ENCODE measurements at places on chromosomes 1 and 21.
A peak's percentile ranks its signal among the peaks of the same experiment; 100 is the strongest.

- no peak for DNase-seq
These were observed 19.9 kb downstream of the BEND5 start for GRCh38 chr1:48756683-48757316.

DNA sequence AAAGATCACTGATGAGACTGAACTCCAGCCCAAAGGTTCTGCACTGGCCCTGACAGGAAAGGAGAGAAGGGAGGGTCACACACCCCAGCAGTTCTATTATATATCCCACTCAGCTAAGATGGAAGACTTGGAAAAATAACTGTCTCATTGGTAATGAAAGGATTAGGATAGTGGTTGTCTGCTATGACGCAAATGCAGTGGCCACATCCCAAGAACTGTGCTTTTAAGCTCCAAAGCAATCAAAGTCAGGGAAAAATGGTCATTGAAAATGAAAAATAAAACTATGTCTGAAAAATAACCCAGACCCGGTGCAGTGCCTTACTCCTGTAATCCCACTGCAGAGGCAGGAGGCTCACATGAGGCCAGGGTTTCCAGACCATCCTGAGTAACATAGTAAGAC is 31.0 kb downstream of the PSMG1 start:
- peak; percentile 30 for DNase-seq

DNA sequence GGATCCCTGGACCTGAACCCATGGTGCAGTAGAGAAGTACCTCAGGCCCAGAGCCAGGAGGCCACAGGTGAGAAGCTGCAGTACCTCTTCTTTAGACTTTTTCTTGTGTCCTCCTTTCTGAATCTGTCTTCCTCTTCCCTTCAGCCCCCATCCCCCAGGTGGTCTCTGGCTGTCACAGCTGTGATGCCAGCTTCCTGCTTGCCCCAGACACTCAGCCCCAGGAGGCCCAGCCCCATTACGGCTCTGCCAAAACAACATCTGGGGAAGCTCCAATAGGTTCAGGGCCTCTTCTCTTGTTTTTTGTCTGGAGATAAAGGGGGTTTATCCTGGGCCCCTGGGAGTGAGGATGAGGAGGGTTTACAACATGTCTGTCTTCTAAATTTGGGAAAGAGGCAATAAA is 9.5 kb upstream of the BTG2 start:
- no peak for DNase-seq

DNA sequence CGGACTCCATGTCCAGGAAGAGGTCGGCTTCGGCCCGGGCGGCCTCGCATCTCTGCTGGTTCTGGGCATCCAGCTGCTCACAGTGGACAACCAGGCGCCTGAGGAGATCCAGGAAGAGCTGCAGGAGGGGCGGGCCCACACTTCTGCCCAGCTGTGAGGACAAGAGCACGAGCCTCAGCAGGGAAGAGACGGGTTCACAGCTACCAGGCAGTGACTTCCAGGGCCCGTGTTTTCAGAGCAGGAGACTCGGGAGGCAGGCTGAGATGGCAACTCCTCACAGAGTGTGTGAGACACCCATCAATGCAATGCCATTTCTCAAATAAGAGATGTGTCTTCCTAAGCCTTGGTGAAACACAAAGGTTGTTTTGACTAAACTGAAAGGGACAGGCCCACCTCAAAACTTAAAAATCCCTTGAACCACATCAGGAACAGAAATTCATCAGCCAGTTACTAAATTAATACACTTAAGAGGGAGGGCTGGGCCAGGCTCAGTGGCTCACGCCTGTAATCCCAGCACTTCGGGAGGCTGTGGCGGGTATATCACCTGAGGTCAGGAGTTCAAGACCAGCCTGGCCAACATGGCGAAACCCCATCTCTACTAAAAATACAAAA is 43.4 kb downstream of the URB1 start:
- DNase-seq: no peak

DNA sequence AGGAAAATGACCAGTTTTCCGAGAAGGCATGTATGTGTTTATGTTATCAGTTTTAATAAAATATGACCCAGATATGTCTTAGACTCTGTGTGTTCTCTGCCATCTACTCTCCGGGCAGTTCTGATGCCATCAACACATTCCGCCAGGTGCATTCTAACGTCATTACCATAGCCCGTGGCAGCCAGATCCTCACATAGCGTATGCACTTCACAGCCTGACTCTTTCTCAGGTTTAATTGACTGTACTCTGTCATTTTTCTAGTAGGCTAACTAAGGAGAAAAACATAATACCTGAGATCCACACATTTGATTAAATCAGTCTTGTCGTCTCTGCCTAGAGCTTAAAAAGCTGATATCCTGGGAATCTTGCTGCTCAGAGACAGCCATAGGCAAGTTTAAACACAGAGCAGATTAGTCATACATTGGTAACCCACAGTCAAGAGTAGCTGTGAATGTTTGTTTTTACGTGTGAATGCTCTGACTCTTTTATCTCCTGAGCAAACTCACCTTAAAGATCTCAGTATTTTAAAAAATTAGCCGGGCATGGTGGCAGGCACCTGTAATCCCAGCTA is 175.9 kb downstream of the GREM2 start:
- DNase-seq: no peak

DNA sequence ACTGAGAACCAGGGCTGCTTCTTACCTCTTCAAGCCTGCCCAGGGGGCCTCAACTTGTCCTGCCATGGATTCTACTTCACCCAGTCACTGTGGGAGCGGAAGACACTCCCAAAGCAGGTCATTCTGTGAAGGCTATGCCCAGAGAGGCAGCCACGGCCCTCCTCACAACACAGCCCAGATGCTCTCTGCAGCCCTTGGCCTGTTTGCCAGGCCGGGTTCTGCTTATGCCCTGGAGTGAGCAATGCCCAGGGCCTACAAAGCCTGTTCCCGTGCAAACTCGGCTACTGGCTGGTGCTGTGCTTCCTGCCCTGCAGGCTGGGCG is 33.8 kb upstream of the SLC30A1 start:
- no peak for DNase-seq

DNA sequence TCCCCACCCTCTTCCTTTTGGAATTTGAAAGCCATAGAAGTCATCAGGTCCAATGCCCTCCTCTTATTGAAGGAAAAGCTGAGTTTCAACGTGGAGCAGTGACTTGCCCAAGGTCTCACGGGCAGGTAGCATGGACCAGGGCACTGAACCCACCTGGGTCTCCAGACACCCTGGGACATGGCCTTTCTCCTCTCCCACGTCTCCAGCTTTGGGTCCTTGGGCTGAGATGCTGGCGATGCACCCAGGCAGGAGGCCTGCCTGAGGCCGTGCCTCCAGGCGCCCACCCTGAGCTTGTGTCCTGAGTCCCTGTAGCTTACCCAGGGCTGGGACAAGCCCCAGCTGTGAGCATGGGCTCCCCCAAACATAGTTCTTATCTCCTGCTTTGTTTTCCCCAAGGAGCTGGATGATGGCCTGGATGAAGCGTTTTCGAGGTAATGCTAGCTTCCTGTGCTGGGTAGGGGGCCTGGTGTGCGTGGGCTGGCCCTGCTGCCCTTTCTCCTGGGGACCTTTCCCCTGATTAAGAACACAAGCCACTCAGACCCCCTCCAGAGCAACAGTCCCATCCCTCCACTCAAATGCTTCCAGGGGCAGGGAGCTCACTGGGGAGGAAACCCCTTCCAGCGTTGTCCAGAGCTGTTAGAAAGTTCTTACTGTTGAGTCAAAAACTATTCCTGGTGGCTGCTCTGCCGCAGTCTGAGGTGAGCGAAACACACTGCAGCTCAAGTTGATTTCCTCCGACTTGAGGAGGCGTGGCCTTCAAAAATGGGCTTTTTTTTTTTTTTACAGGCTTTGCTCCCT is 21.6 kb downstream of the LDLRAP1 start:
- peak; percentile 30 for DNase-seq

DNA sequence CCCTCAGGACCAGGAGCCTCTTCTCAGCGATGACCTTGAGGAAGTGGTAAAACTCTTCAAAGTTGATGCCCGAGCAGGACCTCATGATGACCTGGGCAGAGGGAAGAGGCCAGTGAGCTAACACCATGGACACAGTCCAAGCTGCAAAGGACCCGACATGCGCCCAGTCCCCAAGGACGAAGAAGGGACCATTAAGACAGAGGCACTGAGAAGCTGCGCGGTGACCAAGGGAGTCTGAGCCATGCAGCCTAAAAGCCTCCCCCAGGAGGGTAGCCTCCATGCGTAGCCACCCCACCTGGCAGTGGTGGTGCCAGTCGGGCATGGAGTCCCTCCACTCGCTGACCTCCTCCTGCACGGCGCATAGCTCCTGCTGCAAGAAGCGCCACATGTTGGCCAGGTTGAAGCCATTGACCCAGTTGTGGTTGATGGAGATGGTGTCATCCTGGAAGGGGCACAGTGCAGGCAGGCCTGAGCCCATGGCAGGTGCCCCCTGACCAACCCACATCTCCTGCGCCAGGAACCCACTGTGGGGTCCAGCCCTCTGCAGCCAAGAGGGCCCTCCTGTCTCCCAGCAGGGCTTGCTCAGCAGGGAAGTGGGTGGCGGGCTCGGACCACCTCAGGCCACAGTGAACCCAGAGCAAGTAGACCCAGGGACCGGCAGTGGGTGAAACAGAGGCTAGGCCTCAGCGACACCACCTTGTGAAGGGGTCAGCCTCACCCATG is 2.4 kb downstream of the JMJD4 start:
- no peak for DNase-seq

DNA sequence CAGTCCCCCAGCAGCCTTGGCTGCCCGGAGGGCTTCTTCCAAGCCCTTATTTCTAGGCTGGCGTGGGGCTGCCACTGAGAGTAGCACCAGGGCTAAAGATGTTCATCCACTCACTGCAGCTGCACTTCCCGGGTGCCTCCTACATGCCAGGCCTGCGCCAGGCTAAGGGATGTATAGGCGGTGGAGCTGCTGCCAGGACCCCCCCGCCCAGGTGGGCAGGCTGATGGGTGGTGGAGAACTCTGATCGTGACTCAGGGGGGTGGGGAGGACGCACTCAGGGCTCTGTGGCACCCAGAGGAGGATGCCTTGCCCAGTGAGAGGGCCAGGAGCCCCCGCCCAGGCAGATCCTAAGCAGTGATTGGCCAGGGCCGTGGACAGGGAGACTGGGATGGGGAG is 34.1 kb downstream of the CFAP74 start:
- DNase-seq: no peak

DNA sequence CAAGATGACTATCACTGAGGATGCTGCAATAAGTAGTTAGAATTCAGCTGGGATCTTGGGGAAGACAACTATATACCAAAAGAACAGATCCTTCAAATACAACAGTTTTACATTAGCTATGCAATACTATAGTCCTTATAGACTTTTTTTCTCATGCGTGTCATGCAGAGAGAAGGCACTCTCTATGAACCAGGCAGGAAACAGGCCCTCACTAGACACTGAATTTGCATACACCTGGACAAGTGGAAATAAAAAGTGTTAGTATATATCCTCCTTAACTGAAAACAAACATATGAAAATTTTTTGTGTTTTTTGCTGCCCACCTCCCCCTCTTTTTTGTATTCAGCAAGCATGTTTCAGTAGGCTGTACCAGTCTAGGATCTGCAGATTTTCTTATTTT is 29.9 kb downstream of the TMCO1 start:
- no peak for DNase-seq

DNA sequence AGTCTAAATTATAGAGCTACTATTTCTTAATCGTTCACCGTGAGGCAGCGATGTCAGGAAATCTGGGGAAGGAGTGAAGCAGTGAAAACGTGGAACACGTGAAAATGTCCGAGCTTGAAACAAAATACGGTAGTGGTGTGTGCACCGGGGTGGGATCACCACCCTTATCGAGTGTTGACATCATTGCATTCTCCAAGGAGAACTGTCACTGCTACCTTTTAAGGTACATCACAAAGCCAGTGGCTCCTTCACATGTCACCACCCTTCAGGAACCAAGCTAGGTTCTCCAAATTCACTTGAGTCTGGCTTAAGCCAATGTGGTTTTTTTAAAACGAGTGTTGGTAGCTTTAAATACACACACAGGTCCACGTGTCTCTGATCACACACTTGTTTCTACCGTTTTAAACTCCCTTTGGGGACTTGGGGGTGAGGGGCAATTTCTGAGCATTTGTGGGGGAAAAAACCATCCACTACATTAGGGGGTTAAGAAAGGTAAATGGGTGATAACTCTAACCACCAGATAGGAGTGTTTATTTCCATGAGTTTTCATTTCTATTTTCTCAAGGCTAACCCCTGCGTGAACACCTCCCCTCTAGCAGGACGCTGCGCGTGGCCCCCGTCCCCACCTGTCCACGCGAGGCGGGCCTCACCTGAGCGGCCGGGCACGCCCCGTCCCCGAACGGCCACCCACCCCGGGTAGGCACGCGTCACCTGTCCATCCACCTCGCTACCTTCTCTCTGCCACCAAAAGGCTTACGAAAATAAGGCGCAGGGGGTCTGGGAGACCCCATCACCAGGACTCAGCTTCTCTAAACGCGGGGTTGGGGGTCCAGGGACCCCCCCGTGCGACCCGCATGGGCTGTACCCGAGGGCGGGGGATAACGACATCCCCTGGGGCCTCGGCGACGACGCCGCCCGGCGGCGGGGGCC is 978 bp downstream of the PRDM15 start:
- DNase-seq: peak; percentile 40

GRCh38 chr1:218711884-218712674 is 366.9 kb downstream of the TGFB2 start:
- DNase-seq: peak; percentile 58

- peak; percentile 85 for DNase-seq
These were observed 8.9 kb downstream of the TAGLN2 start for GRCh38 chr1:159916242-159917051.

DNA sequence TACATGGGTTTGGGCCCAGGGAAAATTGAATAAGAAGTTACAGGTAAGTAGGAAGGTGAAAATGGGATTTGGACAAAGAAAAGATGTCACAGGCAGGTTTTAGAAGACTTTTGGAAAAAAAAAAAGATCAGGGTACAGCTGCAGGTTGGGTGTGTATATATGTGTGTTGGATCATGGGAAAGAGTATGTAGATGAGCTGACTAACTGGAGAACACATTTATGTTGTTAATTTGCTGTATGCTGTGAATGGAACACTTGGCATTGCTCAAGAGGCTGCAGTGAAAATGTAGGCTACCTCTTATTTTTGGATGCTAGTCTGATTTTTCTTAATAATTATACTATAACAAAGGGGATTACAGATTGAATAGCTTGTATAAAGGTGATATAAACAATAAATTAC is 577.7 kb upstream of the USP24 start:
- DNase-seq: no peak

GRCh38 chr1:180925471-180926051 is 12.9 kb downstream of the KIAA1614 start:
- DNase-seq: no peak

DNA sequence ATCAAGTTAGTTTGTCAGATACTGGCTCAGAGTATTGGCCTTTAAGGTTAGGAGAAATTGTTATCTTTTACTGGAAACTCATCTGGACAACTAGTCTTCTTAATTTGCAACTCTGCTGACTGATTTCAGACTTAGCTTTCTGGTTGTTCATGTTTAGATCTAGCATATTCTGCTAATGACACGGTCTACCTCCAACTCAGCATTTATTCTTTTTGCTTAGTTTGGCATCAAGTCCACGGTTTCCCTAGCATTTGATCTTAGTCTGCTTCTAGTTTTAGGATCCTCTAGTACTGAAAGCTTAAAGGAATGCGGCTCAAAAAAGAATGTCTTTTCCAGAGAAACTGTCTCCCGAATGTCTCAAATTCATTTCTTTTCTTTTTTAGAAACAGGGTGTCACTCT is 75.6 kb upstream of the SLFNL1 start:
- peak; percentile 5 for DNase-seq

GRCh38 chr1:234753979-234754378 is 144.0 kb upstream of the IRF2BP2 start:
- DNase-seq: no peak

All from fibroblast of upper back skin (primary cell).